Skeletal muscle tissue (tissue), 5 donors: ENCODE measurements at places on chromosomes 4 and X. TPM values are rescaled to one million over a fixed set of nuclear protein-coding genes. Genes with fewer than 3 reads are reported as not detected.

Gene VCX3A
- not detected for total RNA-seq

Gene SPANXD
- not detected for total RNA-seq

Gene ZMAT1
- 1.0 TPM for total RNA-seq

Gene CSAG3
- total RNA-seq = not detected

Gene FGF2
- total RNA-seq = 8.4 TPM

Gene RHOXF1
- total RNA-seq = not detected

Gene SPACA5
- not detected for total RNA-seq

Gene CFP
- 3.7 TPM for total RNA-seq

Gene SMAD1
- 38.6 TPM for total RNA-seq

Gene PHOX2B
- not detected for total RNA-seq

Gene N4BP2
- 14.6 TPM for total RNA-seq

Gene PABPC5
- 6.3 TPM for total RNA-seq

Gene HGFAC
- total RNA-seq = 0.52 TPM

Gene OTUD6A
- total RNA-seq = not detected

Gene COL4A5
- 17.2 TPM for total RNA-seq

Gene LRP2BP
- total RNA-seq = 4.7 TPM

Gene TLR2
- total RNA-seq = 4.7 TPM

Gene SSX2B
- not detected for total RNA-seq

Gene PTPN13
- 21.9 TPM for total RNA-seq

Gene MAGEA10
- total RNA-seq = not detected

Gene CCDC120
- 0.52 TPM for total RNA-seq

Gene IL13RA2
- 1.0 TPM for total RNA-seq

Gene MGST2
- 37.6 TPM for total RNA-seq

Gene SMIM9
- not detected for total RNA-seq

Gene NAP1L2
- 0.52 TPM for total RNA-seq

Gene STEEP1
- 25.1 TPM for total RNA-seq

Gene MAGEA12
- total RNA-seq = not detected

Gene CCNA2
- total RNA-seq = 8.9 TPM

Gene KLB
- total RNA-seq = 1.0 TPM

Gene TLR10
- 0.52 TPM for total RNA-seq

Gene SLC25A43
- total RNA-seq = 6.3 TPM

Gene SPANXA2
- not detected for total RNA-seq

Gene GAGE12G
- not detected for total RNA-seq

Gene NSD2
- total RNA-seq = 41.8 TPM

Gene ITGB1BP2
- total RNA-seq = 120 TPM

Gene CTAG1A
- not detected for total RNA-seq

Gene COX7B
- total RNA-seq = 319 TPM

Gene FHDC1
- 3.7 TPM for total RNA-seq

Gene VSIG4
- 37.1 TPM for total RNA-seq

Gene PDGFRA
- 118 TPM for total RNA-seq

Gene SPCS3
- 47.5 TPM for total RNA-seq

Gene DMP1
- not detected for total RNA-seq

Gene GPR173
- total RNA-seq = 2.1 TPM

Gene OSTC
- 109 TPM for total RNA-seq

Gene GBA3
- total RNA-seq = not detected
